ENCODE measurements at places on chromosomes 12 and 14. TPM values are rescaled to one million over a fixed set of nuclear protein-coding genes. Genes with fewer than 3 reads are reported as not detected.

GRCh38 chr12:19836056-19836455 lies 396.8 kb downstream of the AEBP2 start:
- DNase-seq, result no peak

The NRXN3 gene
- 12.8 TPM for polyA plus RNA-seq

The COQ5 gene
- polyA plus RNA-seq, result 47.8 TPM

The CCDC175 gene
- polyA plus RNA-seq, result 1.5 TPM

DNA sequence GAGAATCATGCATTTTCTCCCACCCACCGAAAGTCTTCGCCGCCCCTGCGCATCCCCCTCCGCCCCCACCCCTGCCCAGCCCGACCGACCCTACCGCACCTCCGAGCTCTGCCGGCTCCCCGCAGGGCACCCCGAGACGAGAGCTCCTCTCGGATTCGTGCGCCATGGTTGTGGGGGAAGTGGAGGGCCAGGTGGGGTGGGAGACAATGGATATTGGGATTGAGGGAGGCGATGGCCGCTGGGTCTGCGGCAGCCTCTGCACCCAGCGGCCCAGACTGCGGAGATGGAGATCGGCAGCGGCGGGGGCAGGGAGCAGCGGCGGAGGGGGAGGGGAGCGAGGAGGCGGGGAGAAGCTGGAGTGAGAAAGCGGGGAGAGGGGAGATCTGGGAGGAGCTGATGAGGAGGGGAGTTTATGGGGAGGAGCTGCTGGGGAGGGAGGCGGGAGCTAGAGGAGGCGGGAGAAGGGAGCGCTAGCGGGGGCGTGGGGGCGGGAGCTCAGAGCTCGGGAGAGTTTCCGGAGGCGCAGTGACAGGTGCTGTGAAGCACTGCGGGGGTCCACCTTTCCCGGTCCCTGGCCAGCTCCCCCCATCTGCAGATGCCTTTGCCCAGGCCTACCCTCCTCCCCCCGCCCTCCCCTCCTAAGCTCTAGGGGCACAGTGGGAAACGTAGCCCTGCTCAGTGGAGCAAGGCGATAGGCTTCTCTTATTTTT lies at the start of gene SALL2:
Gene SALL2, minus strand, starts transcription at position 385 of the 710 bp plus-strand sequence. Its CDS starts 219 bp downstream, at position 166.
- DNase-seq, result peak; percentile 80

All from large intestine (tissue), 12 donors.